Activated T-helper 1 cell treated with anti-CD3 and anti-CD28 coated beads, Interleukin-12 subunit alpha, Interleukin-12 subunit beta, Interleukin-2, Interleukin-4 antibody, amounts not matched to agents 30 ng/mL and 10 ng/mL and 1 ng/mL, durations not matched to agents 14 hours and 24 hours and 36 hours (primary cell): ENCODE measurements at places on chromosomes 2 and 18. TPM values are rescaled to one million over a fixed set of nuclear protein-coding genes. Genes with fewer than 3 reads are reported as not detected.

Gene LYG1
- total RNA-seq, result 1.5 and 1.7 TPM in 2 replicates

Gene ABCB11
- total RNA-seq, result 0.02 TPM in 1 of 2 replicates, not detected in the other

Gene DPP10
- total RNA-seq, result not detected in 2 replicates

Gene MC2R
- not detected in 2 replicates for total RNA-seq

Gene HSBP1L1
- 9.0 and 10.0 TPM in 2 replicates for total RNA-seq

Gene GALR1
- total RNA-seq, result not detected in 2 replicates
